A172 (cell line): ENCODE measurements at places on chromosomes 2 and 18.

- DNase-seq: no peak
Measured at GRCh38 chr2:32379352-32379751, 22.5 kb downstream of the BIRC6 start.

DNA sequence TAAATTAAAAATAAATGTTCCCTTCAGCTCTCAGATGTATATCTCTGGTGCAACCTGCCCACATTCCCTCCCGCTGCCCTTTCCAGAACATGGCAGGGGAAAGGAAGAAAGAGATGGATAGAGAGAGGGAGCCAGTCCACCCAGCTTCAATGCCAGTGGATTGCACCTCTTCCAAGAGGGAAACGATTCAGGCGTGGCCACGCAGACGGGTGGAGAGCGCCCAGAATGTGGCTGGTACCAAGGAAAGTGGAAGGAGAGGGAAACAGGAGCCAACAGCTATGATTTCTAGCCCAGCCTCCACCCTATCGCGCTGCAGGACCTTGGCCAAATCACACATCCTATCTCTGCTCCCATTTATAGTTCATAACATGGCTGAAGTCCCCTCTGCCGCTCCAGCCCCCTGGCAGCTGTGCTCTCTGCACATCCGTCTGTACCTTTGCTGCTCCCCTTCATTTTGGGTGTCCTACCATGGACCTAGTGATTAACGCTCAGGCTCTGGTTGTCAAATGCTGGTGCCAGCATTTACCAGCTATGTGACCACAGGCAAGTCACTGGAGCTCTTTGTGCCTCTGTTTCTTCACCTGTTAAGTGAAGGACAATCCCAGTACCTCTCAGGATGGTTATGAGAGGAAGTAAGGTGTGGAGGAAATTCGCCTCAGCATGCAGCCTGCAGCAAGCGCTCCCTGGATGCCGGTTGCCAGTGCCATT lies 66.5 kb downstream of the SFXN5 start:
- no peak for DNase-seq

- DNase-seq: no peak
Measured at GRCh38 chr2:3217646-3218045, 160.0 kb downstream of the EIPR1 start.

DNA sequence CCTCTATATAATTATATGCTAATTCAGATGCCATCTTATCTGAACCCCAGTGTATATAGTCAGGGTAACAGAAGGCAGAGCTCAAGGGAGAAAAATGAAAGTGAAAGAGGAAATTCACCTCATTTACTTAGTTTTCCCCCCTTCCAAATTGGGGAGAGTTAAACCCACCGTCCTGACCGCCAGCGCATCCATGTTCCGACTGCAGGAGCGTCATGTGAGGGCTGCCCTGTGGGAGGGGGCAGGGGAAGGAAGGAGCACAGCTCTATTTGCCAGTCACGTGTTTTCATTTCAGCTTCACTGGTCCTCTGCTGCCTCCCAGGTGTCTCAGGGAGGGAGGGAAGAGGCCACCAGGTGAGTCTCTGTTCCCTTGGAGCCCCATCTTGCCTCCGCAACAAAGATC lies 13.2 kb downstream of the CNNM4 start:
- no peak for DNase-seq

DNA sequence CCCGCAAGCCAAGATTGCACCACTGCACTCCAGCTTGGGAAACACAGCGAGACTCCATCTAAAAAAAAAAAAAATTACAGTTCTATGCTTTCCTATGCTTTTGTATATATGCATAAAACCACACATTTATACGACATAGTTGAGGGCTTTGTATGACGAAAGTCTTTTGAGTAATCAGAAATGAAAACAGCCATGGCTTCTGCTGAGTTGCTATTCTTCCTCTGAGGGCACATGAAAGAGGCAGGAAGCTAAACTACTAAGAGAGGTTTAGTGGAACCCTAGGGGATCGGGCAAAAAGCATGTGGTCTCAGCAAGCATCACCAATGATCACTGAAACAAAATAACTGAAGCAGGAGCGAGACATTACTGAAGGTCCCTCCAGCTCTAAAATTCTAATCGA lies 99.6 kb downstream of the ZAP70 start:
- no peak for DNase-seq
